ENCODE measurements at places on chromosomes 7 and 10.

- DNase-seq = no peak
Observed at GRCh38 chr7:17134786-17135185, 163.7 kb upstream of the AHR start.

DNA sequence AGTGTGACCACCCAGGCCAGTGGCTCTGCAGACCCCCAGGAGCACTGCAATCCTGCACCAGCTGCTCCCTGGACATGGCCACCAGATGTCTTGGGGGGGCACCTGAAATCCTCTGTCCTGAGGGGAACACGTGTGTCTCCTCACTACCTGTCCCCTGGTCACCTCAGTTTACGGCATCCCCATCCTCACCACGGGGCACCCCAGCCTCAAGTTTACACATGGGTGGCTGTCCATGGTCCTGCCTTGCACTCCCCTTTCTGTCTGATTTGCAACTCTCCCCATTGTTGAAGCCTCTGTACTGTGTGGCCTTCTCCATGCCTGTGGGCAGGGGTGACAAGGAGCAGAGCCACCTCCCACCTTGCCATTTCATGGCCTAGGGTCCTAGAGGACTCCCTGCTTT is 67.2 kb downstream of the RAMP3 start:
- DNase-seq = peak; percentile 35

DNA sequence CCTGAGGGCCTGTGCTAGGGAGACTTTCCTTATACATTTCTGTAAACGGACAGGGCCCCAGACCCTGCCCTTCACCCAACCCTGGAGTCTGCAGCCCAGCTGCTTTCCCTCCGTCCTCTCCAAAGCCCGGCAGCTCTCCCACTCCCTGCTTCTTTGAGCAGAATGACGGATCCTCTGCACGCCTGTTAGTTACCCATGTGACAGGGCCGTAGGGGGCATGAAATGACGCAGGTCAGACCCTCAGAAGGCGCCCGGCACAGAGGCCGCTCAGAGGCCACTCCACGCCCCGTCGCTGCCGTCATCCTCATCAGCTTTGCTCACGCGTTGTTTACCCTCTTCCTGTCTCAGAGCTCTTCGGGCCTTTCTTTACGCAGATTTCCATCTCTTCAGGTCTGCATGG is 60.2 kb upstream of the MKRN1 start:
- no peak for DNase-seq

DNA sequence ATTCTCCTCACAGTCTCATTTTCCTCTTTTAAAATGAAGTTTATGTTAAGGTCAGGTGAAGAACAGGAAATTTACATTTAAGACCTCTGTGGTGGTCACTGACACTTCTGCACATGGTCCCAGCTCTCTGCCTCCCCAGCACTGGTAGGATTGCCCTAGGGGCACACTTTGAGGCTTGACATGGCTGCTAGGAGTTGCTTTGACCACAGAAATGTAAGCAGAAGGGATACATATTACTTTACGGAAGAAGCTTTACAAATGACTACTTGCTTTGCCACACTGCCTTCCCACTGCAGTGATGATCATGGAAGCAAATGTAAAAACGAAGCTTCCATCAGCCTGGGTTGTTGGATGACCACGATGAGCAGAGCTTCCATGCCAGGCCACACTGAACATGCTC is 53.1 kb upstream of the RSU1 start:
- no peak for DNase-seq

- DNase-seq = no peak
Observed at GRCh38 chr7:43265139-43265538, 152.7 kb downstream of the HECW1 start.

- DNase-seq = no peak
Observed at GRCh38 chr7:2873686-2874551, 29.8 kb upstream of the GNA12 start.
